NCI-H1694 (cell line): ENCODE measurements at places on chromosomes 12 and 14.

DNA sequence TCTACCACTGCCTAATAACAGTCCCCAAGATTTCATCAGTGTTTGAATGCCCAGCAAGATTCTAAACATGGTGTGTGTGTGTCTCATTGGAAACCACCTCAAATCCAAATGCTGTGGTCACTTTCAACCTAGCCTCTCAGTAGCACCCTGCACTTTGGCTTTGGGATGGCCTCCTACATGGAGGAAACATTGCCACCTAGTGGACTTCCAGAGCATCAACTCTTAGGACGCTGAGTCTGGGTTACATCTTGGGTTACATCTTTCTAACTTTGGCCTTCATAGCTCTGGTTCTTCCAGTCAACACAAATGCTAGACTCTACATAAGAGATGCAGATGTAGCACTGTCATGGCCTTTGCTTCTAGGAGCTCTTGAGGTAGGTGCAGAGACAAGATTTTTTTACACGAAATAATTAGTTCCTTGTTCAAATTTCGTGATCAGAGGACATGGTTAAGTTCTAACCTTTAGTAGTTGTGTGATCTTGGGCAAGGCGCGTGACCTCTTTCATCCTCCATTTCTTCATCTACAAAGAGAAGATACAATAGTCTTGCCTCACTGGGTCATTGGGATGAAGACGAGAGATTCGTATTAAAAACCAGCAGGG, 113.5 kb upstream of the VASH1 start:
- DNase-seq: peak; percentile 79

- DNase-seq: no peak
Measured at GRCh38 chr14:77133720-77134338, 7.8 kb downstream of the ZDHHC22 start.

DNA sequence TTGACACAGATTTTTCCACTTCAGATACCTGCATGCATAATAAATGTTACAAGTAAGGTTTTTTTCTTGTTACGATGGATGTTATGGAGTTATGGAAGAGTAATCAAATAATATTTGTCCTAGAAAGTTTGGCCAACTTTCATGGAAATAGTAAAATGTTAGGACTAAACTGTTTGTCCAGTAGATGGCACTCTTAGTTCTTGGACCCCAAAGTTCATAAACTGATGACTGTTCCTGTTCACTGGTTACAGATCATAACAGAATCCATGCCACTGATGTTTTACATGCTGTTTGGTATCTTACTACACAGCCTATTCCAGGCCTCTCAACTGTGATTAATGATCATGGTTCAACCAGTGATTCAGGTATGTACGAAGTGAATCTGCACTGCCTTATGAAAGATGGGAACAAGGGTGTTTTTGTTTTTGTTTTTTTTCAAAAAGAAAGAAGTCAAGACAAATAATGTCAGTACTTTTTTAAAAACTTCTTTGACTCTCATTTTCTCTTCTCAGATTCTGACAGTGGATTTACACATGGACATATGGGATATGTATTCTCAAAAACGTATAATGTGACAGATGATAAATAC, 48.8 kb upstream of the SLCO1C1 start:
- DNase-seq: peak; percentile 37

DNA sequence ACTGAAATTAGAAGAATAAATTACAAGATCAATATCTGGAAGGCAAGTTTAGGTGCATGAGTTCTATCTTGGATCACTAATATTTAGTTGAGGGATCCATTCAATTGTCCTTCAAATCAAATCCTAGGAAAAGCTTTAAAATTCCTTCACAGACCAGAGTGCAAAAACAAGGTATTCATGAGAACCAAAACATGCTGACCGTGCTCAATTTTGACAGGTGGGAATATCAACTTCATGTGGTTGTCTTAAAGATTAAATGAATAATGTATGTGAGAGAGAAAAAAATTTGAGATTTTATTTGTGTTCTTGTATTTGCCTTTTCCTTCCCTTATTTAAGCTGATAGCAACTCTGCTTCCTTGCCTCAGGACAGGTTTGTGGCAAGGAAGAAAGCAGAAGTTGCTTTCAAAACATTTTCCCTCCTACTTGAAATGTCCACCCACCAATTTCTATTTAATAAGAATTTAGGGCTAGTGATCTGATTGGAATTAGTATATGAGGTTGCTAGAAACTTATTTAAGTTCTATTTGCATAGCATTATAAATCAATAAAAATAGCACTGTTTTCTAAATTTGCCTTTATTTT, 4.9 kb upstream of the PPP1R12A start:
- no peak for DNase-seq

GRCh38 chr12:9149372-9149771, 33.7 kb upstream of the A2M start:
- DNase-seq: no peak
